ENCODE measurements at places on chromosomes 11 and 22.

GRCh38 chr11:47216121-47216798 lies 1.5 kb downstream of the DDB2 start:
- DNase-seq, result peak; percentile 78

GRCh38 chr11:64040684-64041322 lies 5.1 kb downstream of the FLRT1 start:
- no peak for DNase-seq

DNA sequence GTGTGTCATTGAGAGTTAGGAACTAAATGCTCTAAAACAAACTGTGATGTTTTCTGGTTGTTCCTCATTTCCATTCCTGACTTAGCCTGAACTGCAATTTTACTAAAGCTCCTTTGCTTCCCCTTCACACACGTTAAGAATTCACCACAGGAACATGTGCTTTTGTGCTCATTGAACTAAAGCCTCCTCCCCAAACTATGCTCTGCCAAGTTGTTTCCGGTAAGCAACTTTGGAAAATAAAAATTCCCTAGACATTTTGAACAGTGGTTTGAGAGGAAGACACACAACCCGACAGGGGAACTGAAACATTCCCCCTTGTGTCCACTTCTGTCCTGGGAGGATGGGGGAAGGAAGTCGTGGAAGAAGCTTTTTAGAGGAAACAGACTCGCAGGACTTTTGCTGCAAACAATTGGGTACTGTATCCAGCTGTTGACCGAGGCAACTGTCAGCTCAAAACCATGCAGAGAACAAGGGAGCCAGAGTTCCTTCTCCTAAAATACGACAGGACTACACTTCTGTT lies 66.9 kb downstream of the GAB2 start:
- no peak for DNase-seq

DNA sequence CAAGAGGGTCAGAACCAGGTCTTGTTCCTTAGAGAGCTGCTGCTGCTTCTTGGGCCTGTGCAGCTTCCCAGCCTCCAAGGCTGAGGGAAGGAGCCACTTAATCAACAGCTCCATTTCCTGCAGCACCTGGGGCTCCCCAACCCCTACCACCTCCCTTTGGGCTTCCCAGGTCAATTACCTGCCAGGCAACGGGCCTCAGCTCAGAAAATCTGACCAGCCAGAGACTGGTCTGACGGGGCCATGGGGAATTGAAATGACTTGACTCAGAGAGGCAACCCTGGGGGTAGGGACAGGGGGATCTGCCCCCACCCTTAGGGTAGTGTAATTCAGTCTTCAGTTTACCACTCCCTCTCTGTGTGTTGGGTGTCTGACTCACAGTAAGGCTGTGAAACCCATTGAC lies 4.7 kb upstream of the MAJIN start:
- no peak for DNase-seq

DNA sequence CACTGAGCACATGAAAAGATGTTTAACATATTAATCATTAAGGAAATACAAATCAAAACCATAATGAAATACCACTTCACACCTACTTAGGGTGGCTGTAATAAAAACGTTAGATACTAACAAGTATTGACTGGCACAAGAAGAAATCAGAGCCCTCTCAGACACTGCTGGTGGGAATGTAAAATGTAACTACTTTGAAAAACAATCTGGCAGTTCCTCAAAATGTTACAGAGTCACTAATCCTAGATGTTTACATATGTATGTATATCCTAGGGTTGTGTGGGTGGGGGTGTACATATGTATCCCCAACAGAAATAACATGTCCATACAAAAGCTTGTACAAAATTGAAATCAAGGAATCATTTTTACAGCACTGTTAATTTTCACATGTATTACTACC lies 15.2 kb downstream of the EED start:
- DNase-seq, result no peak

DNA sequence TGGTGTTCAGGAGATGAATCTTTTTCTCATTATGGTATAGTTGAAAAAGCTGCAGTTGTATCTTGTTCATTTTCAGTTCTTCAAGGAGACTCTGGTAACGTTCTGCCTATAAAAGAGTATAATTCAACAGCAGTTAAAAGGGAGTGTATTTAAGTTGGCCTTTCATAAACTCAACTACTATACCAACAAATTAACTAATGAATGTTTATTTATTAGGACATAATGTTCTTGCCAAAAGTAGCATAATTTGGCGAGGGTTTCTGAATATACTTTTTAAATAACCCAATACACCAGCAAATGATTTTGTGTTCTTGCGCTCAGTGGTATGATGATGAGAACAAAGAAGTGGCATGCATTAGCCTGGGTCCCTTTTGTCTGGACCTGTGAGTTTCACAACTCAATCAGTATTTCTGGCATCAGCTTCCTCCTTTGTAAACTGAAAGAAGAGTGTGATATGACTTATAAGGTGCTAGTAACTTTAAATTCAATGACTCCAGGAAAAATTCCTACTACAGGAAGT lies 10.9 kb downstream of the SMC1B start:
- no peak for DNase-seq

GRCh38 chr11:115920092-115920461 lies 415.9 kb upstream of the CADM1 start:
- DNase-seq, result no peak

GRCh38 chr11:6225896-6226295 lies 8.5 kb downstream of the FHIP1B start:
- no peak for DNase-seq

DNA sequence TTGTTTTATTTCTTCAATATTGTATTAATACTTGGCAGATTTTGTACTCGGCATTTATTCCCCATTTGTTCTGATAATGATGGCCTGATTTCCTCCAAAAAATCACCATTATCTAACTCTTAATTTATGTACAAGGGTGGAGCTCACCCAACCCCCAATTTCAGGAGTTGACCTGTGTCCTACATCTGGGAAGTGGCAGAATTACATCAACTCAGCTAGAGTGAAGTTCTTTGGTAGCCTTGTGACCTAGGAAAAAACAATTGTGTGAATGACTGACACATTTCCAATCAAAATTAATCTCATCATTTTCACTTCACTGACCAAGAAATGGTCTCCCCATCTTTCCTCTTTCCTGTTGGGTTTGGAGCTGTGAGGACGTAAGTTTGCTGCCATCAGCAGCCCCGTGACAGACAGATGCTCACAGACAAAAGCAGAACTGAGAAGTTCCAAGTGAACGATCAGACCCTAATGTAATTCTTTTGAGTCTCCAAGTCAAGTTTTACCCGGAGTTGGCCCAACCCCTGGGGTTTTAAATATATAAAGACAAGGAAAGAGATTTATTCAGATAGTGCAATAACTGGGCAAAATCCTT lies 16.6 kb upstream of the MS4A6E start:
- DNase-seq, result no peak

GRCh38 chr22:26205494-26205893 lies 36.2 kb downstream of the SEZ6L start:
- DNase-seq, result no peak

- DNase-seq, result no peak
Measured at GRCh38 chr11:60701469-60701818, 2.0 kb downstream of the MS4A8 start.

GRCh38 chr11:72634016-72634415 lies 40.2 kb downstream of the PDE2A start:
- DNase-seq, result no peak

DNA sequence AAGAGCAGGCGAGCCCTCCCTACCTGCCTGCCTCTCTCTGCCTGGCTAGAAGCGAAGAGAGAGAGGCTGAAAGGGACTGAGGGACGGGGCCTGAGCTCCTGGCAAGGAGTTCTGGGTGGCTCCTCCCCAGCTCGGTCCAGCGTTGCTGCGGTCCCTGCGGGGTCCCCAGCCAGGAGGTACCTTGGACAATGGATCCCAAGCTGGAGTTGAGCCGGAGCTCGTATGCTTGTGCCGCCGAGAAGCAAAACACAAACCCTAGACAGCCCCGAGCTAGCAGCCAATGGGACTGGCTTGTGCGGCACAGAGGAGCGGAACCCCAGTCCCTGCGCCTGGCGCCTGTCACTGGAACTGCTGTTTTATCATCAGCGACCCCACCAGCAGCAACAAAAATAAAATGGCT lies 18.3 kb downstream of the SLC25A18 start:
- no peak for DNase-seq

DNA sequence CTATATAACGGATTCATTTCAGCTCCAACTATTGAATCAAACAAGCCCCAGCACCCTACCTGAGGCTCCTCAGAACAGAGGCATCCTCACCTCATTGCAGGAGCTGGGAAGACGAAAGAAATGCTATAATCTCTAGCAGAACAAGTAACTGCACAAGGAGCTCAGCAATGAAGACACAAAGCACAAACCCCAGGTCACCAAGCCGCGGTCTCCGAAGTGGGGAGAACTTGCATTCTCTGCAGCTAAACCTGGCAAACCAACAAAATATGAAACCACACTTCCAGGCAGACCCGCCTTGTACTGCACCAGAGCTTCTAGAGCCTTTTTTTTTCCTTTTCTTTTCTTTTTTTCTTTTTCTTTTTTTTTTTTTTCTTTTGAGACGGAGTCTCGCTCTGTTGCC lies 21.8 kb upstream of the CD5 start:
- DNase-seq, result no peak

DNA sequence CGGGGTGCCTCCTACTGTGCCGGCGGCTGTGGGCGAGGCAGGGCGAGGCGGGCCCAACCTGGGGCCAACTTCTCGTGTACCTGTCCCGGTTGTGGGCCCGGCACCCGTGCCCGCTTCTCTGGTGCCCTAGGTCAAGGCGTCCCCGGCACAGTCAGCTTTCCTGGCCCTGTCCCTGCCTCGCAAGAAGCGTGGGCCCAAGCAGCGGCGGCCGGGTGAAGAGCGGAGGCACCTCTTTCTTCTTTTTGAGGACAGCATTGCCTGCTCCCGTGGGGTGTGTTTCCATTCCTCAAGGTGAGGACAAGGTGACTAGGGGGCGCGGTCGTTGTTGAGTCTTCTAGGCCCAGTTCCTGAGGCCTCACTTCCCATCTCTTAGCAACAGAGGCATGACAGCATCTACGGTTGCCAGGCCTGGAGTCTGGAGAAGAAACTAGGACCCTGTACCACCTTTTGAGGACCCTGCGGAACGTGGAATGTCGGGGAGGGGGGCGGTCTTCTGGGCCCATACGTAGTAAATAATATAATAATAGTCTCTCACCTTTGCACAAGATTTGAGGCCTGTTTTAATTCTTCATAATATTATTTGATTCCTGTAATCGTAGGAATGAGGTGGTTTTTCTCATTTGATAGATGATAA lies 418 bp downstream of the ACO2 start:
- no peak for DNase-seq

DNA sequence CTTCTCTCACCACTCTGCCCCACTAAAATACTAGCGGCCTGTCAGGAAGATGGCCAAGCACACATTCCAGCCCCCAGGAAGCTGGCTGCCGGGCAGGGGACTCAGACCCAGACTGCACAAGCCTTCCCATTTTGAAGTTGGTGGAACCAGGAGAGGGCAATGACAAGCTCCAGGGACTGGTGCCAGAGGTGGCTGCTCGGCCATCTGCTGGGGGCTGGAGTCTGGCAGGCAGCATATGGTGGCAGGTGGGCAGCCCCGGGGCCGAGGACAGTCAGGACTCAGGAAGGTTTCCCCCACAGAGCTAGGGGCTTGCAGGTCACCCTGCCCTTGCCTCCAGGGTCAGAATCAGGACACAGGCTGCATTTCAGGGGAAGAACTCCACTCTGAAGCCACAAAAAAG lies 22.6 kb downstream of the KCNJ5 start:
- no peak for DNase-seq

- DNase-seq, result no peak
Measured at GRCh38 chr11:112962579-112963367, 1.6 kb downstream of the NCAM1 start.

DNA sequence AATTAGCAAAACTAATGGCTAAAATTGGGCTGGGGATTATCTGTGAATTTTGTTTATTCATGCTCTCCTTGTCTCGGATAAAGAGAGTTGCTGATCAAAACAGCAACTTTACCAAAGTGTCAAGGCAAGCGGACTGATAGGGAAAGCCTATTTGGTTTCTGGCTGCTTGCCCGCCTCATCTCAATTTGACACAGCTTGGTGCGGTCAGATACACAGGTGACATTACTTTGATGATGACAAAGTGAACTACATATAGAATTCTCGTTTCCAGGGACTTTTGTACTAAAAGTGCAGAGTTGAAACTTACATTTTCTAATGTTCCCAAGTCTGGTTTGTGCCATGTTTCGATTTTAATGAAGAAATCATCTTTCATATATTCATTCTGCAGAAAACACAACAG lies 22.8 kb downstream of the PITPNB start:
- no peak for DNase-seq

DNA sequence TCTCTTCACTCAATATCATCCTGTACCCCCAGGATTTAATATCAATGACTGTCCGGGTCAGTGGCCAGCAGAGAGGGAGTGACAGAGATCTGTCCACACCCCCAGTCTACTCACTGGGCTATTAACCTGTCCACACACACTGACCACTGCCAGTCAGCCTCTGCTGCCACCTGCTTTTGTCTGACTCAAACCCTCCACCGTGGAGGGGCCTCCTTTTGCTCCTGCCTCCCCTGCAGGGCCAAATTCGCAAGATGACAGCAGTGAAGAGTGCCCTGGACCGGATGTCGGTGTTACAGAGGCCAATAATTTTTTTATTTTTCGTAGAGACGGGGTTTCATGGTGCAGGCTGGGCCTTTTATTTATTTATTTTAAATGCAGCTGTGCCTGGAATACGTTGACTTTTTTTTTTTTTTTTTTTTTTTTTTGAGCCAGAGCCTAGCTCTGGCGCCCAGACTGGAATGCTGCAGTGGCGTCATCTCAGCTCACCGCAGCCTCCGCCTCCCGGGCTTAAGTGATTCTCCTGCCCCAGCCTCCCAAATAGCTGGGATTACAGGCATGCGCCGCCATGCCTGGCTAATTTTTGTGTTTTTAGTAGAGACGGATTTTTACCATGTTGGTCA lies 5.1 kb downstream of the PDXP start:
- DNase-seq, result no peak

- DNase-seq, result peak; percentile 45
Measured at GRCh38 chr11:6705905-6706535, 22.9 kb upstream of the MRPL17 start.

DNA sequence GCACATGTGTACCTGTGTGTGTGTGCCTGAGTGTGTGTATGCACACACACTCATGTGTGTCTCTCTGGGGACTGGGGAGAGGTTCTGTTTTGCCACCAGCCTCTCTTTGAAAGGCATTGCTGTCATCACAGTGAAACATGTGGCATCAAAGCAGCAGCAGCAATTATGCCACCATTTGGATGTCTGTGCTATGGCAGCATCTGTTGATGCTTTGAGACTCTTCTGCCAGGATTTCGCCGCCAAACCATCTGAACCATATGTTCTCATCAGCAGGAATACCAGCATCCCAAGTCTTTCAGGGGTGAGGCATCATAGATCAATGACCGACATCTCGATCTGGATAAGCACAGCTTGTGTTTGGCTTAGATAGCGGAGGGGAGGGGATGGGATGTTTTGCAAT lies 168.6 kb downstream of the FAT3 start:
- DNase-seq, result no peak

GRCh38 chr11:125064070-125064469 lies 965 bp downstream of the SLC37A2 start:
- DNase-seq, result no peak
